ENCODE measurements at places on chromosomes 12 and 14.

GRCh38 chr14:104935026-104935650, 10.5 kb downstream of the PLD4 start:
- no peak for DNase-seq

DNA sequence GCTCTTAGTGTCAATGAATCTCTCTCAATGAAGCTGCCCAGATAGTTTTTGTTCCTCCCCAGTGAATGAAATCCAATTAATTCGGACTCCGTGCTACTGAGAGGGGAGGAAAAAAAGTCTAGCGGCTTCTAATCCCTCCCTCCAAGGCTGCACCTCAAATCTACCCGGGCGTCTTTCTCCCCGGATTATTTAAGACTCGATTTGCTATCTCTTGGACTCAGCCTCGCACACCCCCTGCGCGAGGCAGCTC, 134 bp downstream of the DUSP6 start:
- DNase-seq = no peak

DNA sequence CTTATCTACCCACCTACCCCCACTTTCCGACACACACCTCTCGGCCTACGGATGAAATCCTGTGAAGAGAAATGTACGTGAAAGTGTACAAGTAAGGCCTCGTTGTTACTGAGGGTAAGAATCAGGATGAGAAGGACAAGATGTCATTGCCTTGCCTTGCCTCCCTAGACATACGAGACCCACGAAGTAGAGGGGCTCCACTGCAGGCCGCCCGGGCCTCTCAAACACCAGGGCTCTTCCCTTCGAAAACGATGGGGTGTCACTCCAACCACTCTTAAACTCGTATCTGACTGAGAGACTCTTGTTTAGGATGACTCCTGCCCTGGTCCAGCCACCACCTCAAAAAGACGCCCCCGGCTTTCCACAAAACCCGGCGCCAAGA, 498 bp downstream of the RACGAP1 start:
- no peak for DNase-seq

- DNase-seq = peak; percentile 64
Measured at GRCh38 chr14:69712599-69713088, 54.3 kb upstream of the SRSF5 start.

- no peak for DNase-seq
Measured at GRCh38 chr14:69355607-69356281, 42.4 kb downstream of the ERH start.
